ENCODE measurements at places on chromosomes 12 and 14.

- DNase-seq: no peak
- H3K4me3 ChIP-seq: no peak overlapping the region
Measured at GRCh38 chr12:90987101-90987500, 17.7 kb downstream of the EPYC start.

DNA sequence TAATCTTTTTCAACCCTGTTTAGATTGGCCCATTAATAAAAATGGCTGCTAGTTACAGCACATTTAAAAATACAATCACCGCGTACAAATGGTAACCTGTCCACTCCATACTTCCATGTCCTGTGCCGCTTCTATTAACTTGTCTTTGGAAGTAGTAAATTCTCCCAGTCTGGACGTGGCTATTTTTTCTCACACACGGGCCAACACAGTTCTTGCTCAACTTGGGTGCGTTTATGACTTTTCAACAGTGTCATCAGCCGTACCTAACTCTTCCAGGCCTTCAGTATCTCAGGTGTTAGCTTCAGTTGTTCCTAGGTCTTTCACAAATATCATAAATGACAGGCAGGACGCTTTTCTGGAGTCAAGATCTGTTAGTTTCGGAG lies 475 bp upstream of the PCNX1 start:
- H3K36me3 ChIP-seq: no peaks in the 10 kb centered on the region
- DNase-seq: no peak
- H3K27me3 ChIP-seq: no peaks in the 10 kb centered on the region
- H3K4me3 ChIP-seq: peak overlapping the region; percentile 95
- H3K27ac ChIP-seq: no peak overlapping the region
- H3K4me1 ChIP-seq: peaks cover 30% of the 10 kb centered on the region

DNA sequence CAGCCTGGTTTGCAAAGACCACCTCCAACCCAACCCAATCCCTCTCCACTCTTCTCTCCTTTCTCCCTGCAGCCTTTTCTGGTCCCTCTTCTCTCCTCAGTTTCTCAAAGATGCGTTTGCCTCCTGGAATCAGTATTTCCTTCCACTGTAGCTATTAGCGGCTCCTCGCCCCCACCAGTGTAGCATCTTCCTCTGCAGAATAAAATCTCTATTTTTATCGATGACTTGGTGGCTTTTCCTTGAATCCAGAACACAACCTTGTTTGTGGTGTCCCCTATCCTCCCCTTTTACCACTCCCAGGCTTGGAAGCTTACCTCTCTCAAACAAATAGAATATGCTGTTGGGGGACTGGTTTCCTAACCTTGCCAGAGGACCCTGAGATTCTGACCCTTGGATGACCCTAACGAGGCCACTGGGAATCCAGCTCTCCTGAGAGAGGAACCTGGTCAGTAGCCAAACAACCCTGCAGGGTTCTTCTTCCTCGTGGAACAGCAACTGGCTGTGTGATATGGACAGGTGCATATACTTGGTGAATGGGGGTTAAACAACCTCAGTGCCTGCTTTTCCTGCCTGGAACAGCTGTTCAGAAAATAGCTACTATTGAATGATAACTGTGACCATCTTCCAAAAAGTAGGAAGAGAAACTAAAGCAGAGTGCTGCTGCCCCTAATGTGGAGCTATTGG lies 4.4 kb downstream of the WNT1 start:
- H3K36me3 ChIP-seq: no peaks in the 10 kb centered on the region
- no peak for DNase-seq
- no peak overlapping the region for H3K4me3 ChIP-seq
- peaks cover 46% of the 10 kb centered on the region for H3K4me1 ChIP-seq

GRCh38 chr14:100905166-100905565 lies 1.6 kb upstream of the RTL1 start:
- peak; percentile 26 for DNase-seq
- no peak overlapping the region for H3K27ac ChIP-seq
- peaks cover 59% of the 10 kb centered on the region for H3K4me1 ChIP-seq
- H3K36me3 ChIP-seq: no peaks in the 10 kb centered on the region
- H3K4me3 ChIP-seq: peak overlapping the region; percentile 52

DNA sequence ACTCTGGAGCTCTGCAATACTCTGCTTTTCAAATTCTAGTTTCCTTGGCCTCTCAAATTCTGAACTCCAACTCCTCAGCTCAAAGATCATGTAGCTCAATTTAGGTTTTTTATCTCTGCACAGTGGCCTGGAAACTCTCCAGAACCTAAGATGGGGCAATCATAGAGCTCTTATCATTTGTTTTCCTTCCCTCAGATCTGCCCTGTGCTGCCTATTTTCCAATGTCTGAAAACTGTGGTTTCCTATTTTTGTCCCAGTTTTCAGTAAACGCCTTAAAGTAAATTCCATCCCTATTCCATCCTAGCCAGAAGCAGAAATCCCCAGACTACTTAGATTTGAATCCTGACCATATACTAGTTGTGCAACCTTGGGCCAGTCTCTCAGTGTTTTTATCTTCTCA lies 73.2 kb downstream of the CEP83 start:
- H3K27ac ChIP-seq: no peak overlapping the region
- H3K36me3 ChIP-seq: no peaks in the 10 kb centered on the region
- H3K27me3 ChIP-seq: no peaks in the 10 kb centered on the region
- DNase-seq: no peak

DNA sequence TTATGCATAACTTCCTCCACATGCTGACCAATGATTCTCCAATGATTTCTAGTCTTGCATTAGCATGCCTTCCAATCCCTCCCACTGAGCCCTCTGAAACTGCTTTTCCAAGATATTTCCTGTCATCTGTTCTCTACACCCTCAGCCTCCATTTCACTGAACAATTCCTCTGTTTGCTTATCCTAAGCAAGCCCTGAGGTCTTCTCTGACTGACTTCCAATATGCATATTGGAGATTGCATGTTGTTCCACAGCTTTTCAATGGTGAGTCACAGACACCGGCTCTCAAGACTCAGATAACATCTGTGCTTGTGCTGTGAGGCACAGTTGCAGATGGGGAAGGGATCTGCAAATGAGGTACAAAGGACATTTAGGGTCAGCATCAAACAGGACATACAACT lies 141.0 kb downstream of the SLC16A7 start:
- H3K4me3 ChIP-seq: no peak overlapping the region
- DNase-seq: no peak
- H3K27ac ChIP-seq: no peak overlapping the region
- no peaks in the 10 kb centered on the region for H3K27me3 ChIP-seq
- H3K36me3 ChIP-seq: no peaks in the 10 kb centered on the region
- no peaks in the 10 kb centered on the region for H3K4me1 ChIP-seq

DNA sequence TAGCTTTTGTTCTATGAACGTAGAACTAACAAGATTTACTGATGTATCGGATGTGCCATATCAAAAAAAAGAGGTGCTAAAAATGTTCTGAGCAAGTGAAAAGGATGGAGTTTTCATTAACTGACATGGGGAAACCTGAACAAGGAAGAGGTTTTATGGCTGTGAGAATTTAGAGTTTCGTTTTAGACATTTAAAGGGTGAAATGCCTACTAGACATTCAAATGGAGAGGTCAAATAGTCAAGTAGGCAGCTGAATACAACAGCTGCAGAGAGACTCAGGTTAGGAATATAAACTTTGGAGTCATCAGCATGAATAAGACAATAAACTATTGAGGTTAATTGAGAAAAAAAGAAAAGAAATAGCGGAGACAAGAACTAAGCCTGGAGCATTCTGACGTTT lies 364.9 kb upstream of the GARIN6 start:
- no peaks in the 10 kb centered on the region for H3K27me3 ChIP-seq
- no peak for DNase-seq
- peaks cover 32% of the 10 kb centered on the region for H3K4me1 ChIP-seq
- no peaks in the 10 kb centered on the region for H3K36me3 ChIP-seq
- H3K4me3 ChIP-seq: no peak overlapping the region
- H3K27ac ChIP-seq: no peak overlapping the region

GRCh38 chr12:18580291-18580690 lies 157.5 kb downstream of the PLCZ1 start:
- H3K4me3 ChIP-seq: no peak overlapping the region
- H3K36me3 ChIP-seq: no peaks in the 10 kb centered on the region
- no peak overlapping the region for H3K27ac ChIP-seq
- no peaks in the 10 kb centered on the region for H3K4me1 ChIP-seq
- H3K27me3 ChIP-seq: no peaks in the 10 kb centered on the region
- DNase-seq: no peak

DNA sequence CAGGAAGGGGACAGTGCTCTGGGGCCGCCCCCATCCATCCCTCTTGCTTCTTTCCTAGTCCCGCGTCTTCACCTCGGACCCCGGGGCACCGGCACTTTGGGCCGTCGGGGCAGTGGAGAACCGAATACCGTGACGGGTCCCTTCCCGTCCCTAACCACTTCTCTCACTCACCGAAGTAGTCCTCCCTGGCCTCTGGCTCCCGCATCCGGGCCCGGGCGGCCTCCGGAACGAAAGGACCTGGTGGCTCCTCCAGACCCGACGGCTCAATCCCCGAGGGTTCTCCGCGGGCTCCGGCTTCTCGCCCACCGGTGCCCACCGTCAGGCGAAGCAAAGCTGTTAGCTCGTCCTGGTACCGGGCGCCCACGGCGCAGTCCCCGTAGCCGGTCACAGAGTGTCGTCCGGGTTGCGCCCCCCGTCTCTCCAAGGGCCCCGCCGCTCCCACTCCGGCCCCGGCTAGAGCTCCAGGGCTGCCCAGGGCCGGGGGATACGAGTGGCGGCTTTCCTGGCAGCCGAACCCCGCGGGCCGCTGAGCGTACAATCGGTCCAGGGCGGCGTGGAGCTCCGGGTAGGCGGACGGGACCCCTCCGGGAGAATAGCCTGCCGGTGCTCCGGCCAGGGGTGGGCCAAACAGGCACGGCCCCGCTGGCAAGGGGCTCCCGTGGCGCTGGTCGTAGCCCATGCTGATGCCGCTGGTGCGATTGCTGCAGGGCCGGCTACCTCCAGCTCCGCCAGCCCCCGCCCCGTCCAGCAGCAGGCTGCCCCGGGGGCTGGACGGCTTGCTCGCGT lies 1.1 kb downstream of the AJUBA start:
- no peaks in the 10 kb centered on the region for H3K27me3 ChIP-seq
- H3K4me1 ChIP-seq: peaks cover 35% of the 10 kb centered on the region
- peak; percentile 42 for DNase-seq
- peak overlapping the region; percentile 93 for H3K27ac ChIP-seq

DNA sequence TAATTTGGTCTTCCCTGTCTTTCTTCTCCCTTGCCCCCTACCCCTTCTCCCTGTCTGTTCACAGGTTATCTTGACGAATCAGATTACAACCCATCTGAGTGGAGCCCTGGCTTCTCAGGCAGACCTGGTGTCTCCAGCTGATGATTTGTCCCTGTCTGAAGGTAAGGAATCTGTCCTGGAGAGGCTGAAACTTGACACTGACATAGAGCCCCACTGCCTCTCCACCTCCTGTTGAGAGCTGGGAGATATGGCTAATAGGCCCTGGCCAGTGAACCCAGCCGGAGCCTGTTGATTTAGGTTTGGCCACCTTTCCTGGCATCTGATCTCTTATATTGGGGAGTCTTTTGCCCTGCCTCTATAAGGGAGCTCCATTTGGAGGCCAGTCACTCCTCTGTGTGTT lies 472.2 kb downstream of the RAD51B start:
- H3K4me3 ChIP-seq: no peak overlapping the region
- no peaks in the 10 kb centered on the region for H3K27me3 ChIP-seq
- H3K27ac ChIP-seq: no peak overlapping the region
- no peak for DNase-seq

GRCh38 chr12:124555168-124556073 lies 12.0 kb downstream of the NCOR2 start:
- no peak overlapping the region for H3K4me3 ChIP-seq
- peaks cover 27% of the 10 kb centered on the region for H3K4me1 ChIP-seq
- no peak overlapping the region for H3K27ac ChIP-seq
- no peaks in the 10 kb centered on the region for H3K27me3 ChIP-seq
- H3K36me3 ChIP-seq: no peaks in the 10 kb centered on the region

- H3K36me3 ChIP-seq: no peaks in the 10 kb centered on the region
- no peak for DNase-seq
- H3K4me1 ChIP-seq: peaks cover 7% of the 10 kb centered on the region
- no peaks in the 10 kb centered on the region for H3K27me3 ChIP-seq
- no peak overlapping the region for H3K27ac ChIP-seq
- H3K4me3 ChIP-seq: no peak overlapping the region
Measured at GRCh38 chr12:58356794-58357193, 415.4 kb downstream of the ATP23 start.

- no peak overlapping the region for H3K4me3 ChIP-seq
- H3K27ac ChIP-seq: no peak overlapping the region
- no peaks in the 10 kb centered on the region for H3K27me3 ChIP-seq
- H3K4me1 ChIP-seq: no peaks in the 10 kb centered on the region
- no peaks in the 10 kb centered on the region for H3K36me3 ChIP-seq
Measured at GRCh38 chr12:91138337-91138920, 27.1 kb upstream of the LUM start.

- H3K4me1 ChIP-seq: no peaks in the 10 kb centered on the region
- H3K4me3 ChIP-seq: no peak overlapping the region
- no peaks in the 10 kb centered on the region for H3K27me3 ChIP-seq
- DNase-seq: no peak
- H3K36me3 ChIP-seq: no peaks in the 10 kb centered on the region
Measured at GRCh38 chr14:92646952-92647796, 101.3 kb downstream of the LGMN start.

- no peak for DNase-seq
- no peak overlapping the region for H3K27ac ChIP-seq
- H3K27me3 ChIP-seq: no peaks in the 10 kb centered on the region
- no peak overlapping the region for H3K4me3 ChIP-seq
- H3K4me1 ChIP-seq: peaks cover 9% of the 10 kb centered on the region
Measured at GRCh38 chr14:68145539-68145938, 326.0 kb downstream of the RAD51B start.

DNA sequence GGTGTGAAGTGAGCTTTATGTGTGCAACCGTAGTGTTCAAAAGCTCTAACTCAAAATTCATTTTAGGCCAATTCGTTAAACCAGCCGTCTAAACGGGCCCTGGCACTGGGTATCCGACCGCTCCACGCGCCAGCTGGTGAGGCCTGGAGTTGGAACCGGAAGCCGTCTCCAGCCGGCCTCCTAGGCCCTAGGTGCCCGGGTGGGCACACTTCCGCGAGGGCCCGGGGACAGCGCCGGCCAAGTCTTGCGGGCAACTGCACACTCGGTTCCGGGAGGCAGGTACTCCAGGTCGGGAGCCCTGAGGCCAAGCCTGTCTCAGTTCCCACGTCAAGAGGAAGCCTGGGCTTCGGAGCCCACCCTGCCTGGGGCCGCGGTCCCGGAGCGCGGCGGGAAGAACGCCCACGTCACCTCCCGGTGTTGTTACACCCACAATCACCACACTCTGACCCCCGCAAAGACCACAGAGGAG lies 16.2 kb downstream of the OTX2 start:
- H3K36me3 ChIP-seq: no peaks in the 10 kb centered on the region
- peaks cover 63% of the 10 kb centered on the region for H3K27me3 ChIP-seq
- no peak overlapping the region for H3K27ac ChIP-seq
- H3K4me3 ChIP-seq: peak overlapping the region; percentile 44

GRCh38 chr14:21071225-21072030 lies 1.3 kb downstream of the ARHGEF40 start:
- peak; percentile 90 for DNase-seq
- peaks cover 7% of the 10 kb centered on the region for H3K27me3 ChIP-seq
- H3K27ac ChIP-seq: peak overlapping the region; percentile 68

DNA sequence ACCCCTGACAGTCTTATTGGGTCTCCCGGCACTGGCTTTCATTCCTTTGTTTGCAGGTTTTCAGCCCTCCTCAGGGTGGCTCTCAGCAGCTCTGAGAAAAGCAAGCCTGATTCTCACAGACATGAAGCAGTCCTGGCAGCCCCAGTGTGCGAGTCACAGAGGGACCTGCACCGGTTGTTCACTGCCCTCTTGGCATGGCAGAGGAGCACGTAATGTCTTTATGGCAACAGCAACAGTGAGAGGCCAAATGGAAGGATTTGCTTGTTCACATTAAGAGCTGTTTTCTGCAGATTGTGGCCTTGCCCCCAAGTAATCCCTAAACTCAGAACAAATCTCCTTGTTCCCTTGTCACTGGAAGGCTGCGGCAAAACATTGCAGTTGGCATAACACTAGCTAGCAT lies 3.4 kb downstream of the KCNA5 start:
- H3K4me3 ChIP-seq: peak overlapping the region; percentile 16
- H3K27me3 ChIP-seq: peaks cover 43% of the 10 kb centered on the region
- DNase-seq: peak; percentile 70

Measured in neural progenitor cell (in vitro differentiated cells).